ENCODE measurements at places on chromosomes 7 and 10.

DNA sequence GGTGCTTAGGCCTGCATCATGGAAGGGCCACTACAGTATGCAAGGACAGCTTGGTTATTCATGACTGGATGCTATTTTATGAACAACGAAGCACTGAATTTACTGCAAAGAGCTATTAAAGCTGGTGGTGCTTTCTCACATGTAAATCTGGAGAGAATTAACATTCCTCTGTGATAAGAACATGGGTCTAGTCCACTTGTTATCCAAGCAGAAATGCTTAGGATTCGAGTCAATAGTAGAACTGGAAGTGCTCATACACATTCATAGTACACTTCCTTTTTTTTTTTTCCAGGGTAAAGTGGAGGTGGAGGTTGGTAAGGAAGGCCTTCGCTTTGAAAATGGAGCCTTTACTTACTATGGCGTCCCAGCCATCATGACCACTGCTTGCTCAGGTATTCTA, 35.0 kb downstream of the CNNM1 start:
- no peak for DNase-seq

GRCh38 chr10:17227367-17228090, 512 bp upstream of the VIM start:
- no peak for DNase-seq

- DNase-seq: no peak
These were observed 332.0 kb downstream of the RPS24 start for GRCh38 chr10:78365694-78366093.

GRCh38 chr10:113450906-113451305, 101.9 kb upstream of the HABP2 start:
- no peak for DNase-seq

- no peak for DNase-seq
These were observed 23.7 kb downstream of the GSDME start for GRCh38 chr7:24733414-24734060.

DNA sequence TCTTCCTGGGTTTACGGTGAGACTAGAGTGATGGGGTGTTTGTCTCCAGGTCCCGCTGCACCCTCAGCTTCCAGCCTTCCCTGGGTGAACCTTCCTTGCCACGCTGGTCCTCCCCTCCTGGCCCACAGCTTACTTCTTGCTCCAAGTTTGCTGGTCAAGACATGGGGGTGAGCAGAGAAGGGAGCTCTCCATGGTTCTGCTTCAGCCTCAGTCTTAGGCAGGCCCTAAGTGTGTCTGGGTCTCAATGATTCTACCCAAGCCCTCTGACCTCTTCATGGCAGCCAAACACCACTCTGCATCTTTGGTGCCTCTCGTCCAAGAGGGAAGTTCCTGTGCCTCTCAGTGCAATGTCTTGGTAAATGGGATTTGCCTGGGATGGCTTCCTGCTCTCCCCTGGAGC, 356.5 kb upstream of the KLF6 start:
- DNase-seq: no peak

DNA sequence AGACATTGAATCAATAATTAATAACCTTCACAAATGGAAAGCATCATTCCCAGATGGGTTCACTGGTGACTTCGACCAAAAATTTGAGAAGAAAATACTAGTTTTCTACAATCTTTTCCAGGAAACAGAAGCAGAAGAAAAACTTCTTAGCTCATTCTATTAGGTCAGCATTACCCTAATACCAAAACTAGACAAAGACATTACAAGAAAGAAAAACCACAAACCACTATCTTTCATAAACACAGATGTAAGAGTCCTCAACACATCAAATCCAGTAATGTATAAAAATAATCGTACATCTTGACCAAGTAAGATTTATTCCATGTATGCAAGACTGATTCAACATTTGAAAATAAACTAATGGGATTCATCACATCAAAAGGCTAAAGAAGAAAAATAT, 64.0 kb upstream of the CDK1 start:
- DNase-seq: no peak

- no peak for DNase-seq
These were observed 38.9 kb upstream of the LANCL2 start for GRCh38 chr7:55326081-55326835.

- DNase-seq: no peak
These were observed 33.2 kb upstream of the CALU start for GRCh38 chr7:128705891-128706333.

GRCh38 chr10:91389636-91390512, 20.3 kb upstream of the HECTD2 start:
- no peak for DNase-seq

GRCh38 chr10:71278691-71279588, 40.1 kb upstream of the SLC29A3 start:
- no peak for DNase-seq

DNA sequence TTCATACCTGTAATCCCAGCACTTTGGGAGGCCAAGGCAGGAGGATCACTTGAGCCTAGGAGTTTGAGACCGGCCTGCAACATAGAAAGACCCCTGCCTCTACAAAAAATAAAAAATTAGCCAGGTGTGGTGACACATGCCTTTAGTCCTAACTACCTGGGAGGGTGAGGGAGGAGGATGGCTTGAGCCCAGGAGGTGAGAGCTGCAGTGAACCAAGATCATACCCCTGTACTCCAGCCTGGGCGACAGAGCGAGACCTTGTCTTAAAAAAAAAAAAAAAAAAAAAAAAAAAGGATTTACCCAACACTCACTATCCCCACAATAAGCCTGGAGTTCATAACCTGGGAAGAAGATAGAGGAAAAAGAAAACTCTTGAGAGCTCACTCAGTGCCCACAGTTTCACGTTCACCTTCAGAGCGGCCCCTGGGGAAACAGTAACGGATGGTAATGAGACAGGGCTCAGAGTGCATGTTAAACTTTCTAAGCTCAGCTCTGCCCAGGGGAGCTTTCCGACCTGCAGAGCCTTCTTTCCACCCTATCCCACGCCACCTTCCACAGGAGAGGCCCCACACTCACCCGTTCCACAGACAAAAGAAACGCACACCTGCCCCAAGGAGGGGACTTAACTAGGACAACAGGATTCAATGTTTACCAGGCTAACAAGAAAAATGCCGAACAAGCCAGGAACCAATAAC, 259.8 kb upstream of the KLF14 start:
- no peak for DNase-seq

DNA sequence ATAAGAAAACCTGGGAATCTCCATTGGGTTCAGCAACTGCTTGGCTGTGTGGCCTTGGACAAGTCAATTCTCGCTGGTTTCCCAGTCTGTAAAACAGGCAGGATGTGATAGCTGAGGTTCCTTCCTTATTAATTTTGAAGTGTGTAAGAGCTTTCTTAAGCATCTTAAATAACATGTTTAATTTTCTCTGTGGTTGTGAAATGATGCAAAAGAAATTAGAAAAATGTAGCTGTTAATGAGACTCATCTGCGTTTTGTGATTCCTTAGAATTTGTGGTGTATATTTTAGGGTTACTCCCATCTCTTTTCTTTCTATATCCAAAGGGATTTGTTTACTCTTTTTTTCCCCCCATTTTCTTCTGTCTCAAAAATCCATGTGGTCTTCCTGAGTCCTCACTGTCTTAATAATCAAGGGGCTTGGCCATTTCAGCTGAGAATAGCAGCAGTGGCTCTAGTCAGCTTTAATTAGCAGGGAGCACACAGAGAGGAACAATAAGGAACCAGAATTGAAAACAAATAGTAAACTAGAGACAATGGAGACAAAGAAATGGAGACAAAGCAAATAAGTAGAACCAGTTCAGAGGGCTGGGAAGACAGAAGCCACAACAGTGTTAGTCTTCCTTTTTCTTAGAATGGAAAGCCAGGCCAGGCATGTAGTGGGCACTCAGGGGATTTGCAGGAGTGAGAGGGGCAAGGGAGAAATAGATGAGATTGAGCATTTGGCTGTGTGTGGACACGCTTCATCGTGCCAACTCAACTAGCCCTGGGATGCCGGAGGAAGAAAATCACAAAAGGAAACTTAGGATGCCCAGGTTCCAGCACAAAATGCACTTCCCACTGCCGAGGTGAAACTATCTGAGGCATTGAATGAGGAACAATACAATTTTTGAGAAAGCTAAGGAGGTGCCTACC, 93.9 kb downstream of the CHN2 start:
- DNase-seq: no peak

DNA sequence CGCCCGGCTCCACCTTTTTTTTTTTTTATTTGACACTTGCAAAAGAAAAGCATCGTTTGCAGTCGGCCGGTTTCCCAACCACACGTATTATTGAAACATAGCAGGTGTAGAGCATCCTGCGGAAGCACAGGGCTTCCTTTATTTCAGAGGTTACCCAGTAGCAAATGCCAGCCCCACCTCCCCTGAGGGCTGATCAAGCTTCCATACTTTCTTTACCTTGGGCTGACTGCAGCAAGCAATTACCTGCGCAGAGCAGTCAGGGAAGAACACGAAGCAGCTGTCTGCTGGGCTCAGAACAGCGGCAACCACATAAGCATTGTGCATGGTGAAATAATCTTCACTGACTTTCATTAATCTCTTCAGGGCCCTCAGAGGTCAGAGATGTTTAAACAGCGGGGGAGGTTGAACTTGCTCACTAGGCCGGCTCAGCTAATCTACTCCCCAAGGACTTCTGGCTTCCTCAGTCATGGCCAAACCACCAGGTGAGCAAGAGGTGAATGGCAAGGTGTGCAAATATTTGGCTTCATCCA, 784.7 kb upstream of the AUTS2 start:
- DNase-seq: no peak

- no peak for DNase-seq
These were observed 41.7 kb downstream of the FAS start for GRCh38 chr10:89032141-89032891.

GRCh38 chr10:118564652-118565051, 30.8 kb downstream of the PRLHR start:
- DNase-seq: no peak

GRCh38 chr7:25636168-25636567, 407.9 kb upstream of the NPVF start:
- no peak for DNase-seq

GRCh38 chr7:82699773-82700186, 256.2 kb upstream of the CACNA2D1 start:
- no peak for DNase-seq

DNA sequence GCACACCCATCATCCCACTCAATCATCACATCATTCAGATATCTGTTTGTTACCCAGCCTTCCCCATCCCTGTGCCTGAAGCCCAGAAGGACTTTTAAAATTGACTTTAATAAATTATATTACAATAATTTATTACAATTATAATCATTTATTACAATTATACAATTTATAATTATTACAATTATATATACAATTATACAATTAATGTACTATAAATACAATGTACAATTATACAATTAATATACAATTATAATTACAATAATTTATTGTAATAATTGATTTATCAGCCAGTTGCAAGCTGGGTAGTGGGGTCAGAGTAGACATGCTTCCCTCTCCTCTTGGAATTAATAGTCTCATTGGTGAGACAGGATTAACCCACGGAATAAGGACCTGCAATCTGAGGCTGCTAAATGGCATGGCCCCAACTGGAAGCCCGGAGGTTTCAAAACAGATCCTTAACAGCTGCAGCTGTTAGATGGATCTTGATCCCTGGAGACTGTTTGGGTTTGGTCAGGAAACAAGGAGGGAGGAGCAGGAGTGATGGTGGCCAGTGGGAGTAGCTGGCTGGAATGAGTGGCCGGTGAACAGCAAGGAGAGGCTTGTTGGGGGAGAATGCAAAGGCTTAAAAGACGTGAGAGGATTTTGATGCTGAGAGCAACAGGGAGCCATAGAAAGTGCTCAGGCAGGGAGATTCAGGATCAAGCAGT, 402.8 kb upstream of the PODXL start:
- DNase-seq: no peak

DNA sequence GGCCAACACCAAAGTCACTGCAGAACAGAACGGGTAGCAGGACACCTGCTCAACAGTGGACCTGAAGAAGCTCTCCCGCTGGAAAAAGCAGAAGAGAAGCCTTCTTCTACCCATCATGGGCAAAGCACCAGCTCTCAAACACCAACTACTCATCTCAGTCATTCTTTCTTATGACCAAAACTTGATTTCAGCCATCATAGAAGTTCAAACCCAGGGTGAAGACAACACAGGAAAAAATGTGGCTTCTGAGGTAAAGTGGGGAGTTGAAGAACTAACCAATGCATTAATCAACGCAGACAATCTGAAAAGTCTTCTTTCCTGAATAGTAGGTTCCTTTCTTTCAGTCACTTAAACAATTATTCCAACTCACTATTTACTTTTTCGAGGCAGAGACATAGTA, 83.3 kb downstream of the ELMO1 start:
- DNase-seq: no peak

GRCh38 chr10:88754287-88754686, 5.5 kb upstream of the LIPN start:
- DNase-seq: no peak

DNA sequence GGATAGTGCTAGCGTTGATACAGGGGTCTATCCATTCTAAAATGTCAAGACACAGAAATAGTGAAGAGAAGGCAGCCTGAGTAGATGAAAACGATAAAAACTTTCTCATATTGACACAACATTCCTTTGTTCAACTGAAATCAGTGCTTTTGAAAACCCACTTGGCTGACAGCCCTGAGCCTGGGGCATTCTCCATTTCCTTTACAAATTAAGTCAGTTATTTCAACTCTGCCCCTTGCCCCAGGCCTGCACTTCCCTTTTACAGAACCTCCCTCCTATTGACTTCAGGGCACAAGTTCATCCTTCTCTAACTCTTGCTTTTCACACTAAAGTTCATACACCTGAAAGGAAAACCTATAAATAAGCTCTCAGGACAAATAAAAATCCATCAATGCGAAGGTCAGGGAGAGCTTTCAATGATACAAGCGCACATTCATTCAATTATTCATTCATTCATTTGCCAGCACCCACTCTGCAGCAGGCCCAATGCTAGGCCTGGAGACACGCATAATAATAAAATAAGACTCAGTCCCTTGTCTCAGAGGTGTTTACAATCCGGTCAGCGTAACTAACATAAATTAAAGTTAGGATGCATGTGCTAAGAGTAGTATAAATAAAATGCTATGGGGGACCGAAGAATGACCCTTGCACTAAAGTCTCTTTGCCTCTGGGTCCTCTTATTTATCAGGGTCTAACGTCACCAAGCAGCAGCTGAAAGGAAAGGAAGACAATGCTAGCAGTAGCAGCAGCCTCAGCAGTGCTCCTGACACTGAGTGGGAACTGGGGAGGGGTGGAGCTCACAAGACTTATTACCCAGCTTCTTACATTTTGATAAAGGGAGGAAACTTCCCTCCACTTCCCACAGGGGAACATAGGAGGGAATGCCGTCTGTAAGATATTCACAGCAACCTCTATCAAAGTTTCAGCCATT, 134.8 kb downstream of the PDE1C start:
- no peak for DNase-seq
